Caudate nucleus (tissue), 63 donors: ENCODE measurements at places on chromosomes 11 and 22.

DNA sequence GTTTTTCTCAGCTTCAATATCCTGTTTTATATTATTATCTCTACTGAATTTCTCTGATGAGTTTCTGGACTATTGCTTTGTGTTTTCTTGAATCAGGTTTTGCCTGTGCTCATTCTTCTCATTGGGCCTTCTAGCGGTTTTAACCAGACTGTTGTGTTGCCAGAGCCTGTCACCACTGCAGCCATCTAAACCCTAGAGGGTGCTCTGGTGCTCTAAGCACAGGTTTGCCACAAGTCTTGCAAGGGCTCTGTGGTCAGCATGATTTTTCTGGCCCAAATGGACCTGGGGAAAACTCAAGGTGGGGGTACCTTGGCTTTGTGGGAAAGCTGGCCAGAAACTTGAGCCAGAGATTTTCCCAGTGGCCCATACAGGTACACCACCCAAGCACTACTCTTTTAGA lies 52.4 kb upstream of the TYR start:
- DNase-seq = no peak

- no peak for DNase-seq
Measured at GRCh38 chr11:110968348-110969062, 256.3 kb upstream of the ARHGAP20 start.

GRCh38 chr11:111635706-111636045 lies 33.4 kb downstream of the SIK2 start:
- no peak for DNase-seq

DNA sequence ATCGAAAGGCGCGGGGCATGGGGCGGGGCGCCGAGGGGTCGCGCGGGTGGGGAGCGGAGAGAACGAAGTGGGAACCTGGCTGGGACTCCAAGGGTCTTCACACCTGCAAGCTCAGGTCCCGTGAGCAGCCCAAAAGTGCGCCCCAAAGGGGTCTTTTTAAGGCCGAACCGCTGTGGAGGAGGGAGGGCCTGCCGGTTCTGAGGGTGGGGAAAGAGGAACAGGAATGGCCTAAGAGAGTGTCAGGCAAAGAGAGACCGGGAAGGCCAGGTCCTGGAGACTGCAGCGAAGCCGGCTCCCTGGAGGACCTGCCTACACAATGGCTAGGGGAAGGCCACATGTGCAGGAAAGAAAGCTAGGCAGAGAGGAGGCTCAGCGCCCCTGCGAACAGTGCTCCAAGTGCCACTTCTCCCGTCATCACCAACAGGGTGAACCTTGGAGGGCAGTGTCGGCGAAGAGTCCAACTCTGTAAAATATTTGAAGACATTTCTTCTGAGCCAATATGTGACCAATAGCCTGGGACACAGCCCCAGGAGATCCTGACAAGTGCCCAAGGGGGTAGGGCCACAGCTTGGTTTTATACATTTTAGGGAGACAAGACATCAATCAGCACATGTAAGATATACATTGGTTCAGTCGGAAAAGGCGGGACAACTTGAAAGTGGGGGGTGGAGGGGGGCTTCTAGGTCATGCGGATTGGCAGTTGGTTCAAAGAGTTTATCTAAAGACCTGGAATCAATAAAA lies 710 bp upstream of the DGCR2 start:
- DNase-seq = no peak
